CD14-positive monocyte (primary cell): ENCODE measurements at places on chromosomes 1 and 21.
A peak's percentile ranks its signal among the peaks of the same experiment; 100 is the strongest.

DNA sequence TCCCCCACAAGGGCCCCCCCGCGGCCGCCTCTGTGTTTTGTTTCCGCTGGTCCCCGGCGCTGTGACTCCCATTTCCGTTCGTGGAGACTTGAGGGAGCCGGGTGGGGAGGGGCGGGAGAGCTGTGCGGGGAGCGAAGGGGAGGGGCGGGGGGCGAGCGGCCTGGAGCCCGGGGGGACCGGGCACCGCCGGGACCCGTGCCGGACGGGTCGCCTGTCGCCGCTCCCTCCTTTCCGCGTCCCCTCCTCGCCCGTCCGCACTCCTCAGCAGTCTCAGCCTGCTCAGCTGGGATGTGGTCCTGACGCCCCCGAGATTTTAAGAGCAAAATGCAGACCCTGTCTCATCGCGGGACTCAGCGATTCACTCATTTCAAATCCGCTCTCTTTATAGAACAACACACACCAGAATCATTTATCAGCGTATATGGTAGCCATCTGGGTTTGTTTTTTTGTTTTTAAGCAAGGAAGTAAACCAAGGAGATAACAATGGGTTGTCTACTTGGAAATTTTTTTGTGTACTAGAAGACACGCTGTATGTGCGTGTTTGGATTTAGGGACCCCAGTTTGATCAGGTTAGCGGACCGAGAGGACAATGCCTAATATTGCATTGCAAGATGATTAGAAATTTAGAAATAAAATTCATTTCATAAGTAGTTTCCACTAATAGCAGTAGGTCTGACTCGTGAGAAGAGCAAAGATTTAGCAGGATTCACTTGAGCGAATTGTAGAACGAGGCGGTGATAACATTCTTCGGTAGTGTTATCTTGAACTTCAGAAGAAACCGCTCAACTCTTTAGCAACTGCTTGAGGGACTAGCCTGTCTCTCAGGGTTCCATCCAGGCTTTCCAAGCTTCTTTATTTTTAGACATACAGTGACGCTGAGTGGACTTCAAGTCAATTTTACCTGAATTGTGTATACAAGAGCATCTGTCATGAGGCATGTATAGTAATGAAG is 1.1 kb downstream of the GABPA start:
- H3K4me1 ChIP-seq: peaks cover 33% of the 10 kb centered on the region
- peak; percentile 42 for DNase-seq
- H3K36me3 ChIP-seq: no peaks in the 10 kb centered on the region
- H3K27me3 ChIP-seq: no peaks in the 10 kb centered on the region
- H3K27ac ChIP-seq: peak overlapping the region; percentile 96
- peak overlapping the region; percentile 77 for H3K4me3 ChIP-seq

GRCh38 chr1:199948587-199949280 is 78.8 kb upstream of the NR5A2 start:
- H3K4me3 ChIP-seq: no peak overlapping the region
- no peaks in the 10 kb centered on the region for H3K36me3 ChIP-seq
- no peak overlapping the region for H3K27ac ChIP-seq
- peaks cover 10% of the 10 kb centered on the region for H3K4me1 ChIP-seq
- no peaks in the 10 kb centered on the region for H3K27me3 ChIP-seq
- no peak for DNase-seq

DNA sequence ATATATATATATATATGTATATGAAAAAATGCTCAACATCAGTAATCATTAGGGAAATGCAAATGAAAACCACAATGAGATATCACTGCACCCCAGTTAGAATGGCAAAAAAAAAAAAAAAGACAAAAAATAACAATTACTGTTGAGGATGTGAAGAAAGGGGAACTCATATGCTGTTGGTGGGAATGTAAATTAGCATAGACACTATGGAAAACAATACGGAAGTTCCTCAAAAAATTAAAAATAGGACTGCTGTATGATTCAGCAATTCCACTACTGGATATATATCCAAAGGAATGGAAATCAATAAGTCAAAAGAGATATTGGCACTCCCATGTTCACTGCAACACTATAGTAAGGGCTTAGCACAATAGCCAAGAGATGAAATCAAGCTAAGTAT is 41.5 kb upstream of the CTBS start:
- H3K4me3 ChIP-seq: no peak overlapping the region
- peak; percentile 21 for DNase-seq
- peaks cover 5% of the 10 kb centered on the region for H3K4me1 ChIP-seq

DNA sequence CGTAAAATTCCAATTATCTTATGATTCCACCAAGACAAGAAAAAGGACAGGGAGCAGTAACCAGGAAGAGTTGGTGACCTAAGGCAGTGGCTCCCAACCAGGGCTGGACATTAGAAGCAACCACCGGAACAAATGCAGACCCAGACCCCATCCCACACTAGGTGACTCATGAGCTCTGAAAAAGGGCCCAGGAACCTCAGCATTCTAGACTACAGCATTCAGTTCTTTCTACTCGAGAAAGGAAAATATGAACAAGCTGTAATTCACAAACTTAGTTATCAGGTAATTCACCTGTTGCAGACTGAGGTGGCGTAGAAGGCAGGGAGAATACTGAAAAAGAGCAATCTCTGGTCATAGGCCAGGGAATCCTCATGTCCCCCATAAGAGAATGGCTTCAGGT is 138.4 kb upstream of the KRTAP19-8 start:
- H3K4me1 ChIP-seq: peaks cover 64% of the 10 kb centered on the region
- no peaks in the 10 kb centered on the region for H3K36me3 ChIP-seq
- no peak overlapping the region for H3K4me3 ChIP-seq
- peak overlapping the region; percentile 73 for H3K27ac ChIP-seq
- H3K27me3 ChIP-seq: no peaks in the 10 kb centered on the region

DNA sequence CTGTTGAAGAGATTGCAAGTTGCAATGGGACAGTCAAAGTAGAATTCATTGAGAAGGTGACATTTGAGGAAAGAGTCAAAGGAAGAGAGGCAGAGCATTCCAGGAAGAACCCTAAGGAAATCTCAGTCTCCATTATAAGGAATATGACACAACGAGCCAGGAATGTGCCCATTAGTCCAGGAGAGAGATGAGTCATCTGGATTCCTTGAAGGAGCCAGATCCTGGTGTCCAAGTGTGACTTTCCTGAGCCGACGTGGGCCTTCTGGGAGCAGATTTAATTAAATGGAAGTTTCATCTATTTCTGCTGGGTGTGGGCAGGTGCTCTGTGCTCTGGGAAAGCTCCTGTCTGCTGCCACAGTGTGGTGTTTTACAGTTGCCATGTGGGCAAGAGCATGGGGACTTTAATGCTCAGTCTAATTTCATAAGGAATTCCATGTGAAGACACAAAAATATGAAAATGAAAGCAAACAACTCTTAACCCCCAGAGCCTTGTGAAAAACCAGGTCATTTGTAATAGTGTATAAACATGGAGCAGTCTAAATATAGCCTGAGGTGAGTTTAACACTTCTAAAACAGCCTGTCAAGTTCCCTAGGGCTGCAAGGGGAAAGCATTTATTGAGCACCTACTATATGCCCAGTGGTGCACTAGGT is 111.4 kb upstream of the ARTN start:
- DNase-seq: no peak
- no peaks in the 10 kb centered on the region for H3K4me1 ChIP-seq
- no peak overlapping the region for H3K27ac ChIP-seq
- no peak overlapping the region for H3K4me3 ChIP-seq

DNA sequence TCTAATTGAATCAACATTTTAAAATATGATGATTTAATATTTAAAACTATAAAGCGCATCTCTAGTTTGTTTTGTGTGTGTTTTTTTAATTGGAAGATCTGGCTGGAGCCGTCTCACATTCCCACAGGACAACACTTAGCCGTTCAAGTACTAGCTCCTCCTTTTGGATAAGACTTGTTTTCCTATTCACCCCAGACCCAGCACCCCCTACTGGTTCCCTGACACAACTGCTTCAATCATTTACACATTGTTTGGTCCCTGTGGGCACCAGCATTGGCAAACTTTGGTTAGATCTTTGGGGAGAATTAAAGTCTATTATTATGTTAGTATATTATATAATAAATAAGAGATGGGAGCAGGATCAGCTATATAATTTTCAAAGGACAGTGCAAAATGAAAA is 34.5 kb downstream of the TYW3 start:
- H3K4me3 ChIP-seq: no peak overlapping the region
- H3K4me1 ChIP-seq: no peaks in the 10 kb centered on the region
- H3K36me3 ChIP-seq: peaks cover 27% of the 10 kb centered on the region
- H3K27ac ChIP-seq: no peak overlapping the region
- DNase-seq: no peak
- no peaks in the 10 kb centered on the region for H3K27me3 ChIP-seq

DNA sequence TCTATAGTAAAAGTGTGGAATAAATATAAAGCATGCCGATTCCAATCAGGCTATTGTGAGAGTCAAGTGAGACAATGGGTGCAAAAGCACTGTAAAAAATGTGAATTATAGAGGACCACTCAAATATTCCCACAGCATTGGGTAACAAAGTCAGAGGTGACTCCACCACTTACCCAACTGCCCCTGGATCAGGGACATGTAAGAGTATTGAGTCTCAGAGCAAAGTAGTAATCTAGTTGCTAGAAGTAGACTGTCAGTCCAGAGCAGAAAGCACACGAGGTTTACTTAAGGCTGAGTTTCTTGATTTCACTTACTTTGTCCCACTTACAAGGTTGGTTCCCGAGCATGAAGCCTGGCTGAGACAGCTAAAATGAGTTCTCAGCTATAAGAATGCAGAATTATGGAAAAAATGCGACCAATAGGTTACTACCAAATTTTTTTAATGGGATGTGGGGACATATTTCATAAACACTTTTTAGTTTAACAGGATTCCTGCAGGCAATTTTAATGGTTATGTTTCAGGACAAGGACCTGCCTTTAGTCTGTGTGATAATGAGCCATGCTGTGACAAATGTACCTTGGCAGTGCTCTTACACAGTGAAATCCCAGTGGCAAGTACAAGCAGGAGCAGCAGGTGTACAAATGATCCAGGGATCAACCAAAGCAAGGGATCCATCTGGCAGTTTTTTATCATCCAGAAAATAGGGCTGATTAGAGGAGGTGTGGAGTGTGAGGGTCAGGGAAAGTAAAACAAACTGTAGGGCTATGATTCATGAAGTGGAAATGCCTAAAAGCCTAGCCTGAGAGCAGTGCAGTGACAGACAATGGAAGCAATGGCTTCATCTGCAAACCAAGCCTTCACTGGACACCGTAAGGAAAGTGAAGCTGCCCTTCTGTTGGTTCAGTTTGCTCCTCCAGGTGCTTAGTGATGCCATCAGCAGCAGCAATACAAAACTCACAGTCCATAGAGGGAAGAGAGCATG is 156.2 kb upstream of the SPAG17 start:
- H3K36me3 ChIP-seq: no peaks in the 10 kb centered on the region
- H3K27me3 ChIP-seq: no peaks in the 10 kb centered on the region
- H3K27ac ChIP-seq: no peak overlapping the region

- H3K4me1 ChIP-seq: no peaks in the 10 kb centered on the region
- no peak overlapping the region for H3K27ac ChIP-seq
- no peaks in the 10 kb centered on the region for H3K27me3 ChIP-seq
- no peak overlapping the region for H3K4me3 ChIP-seq
- H3K36me3 ChIP-seq: peaks cover 46% of the 10 kb centered on the region
These were observed 51.0 kb downstream of the F3 start for GRCh38 chr1:94490556-94490955.

GRCh38 chr1:44988531-44989156 is 2.2 kb upstream of the EIF2B3 start:
- H3K4me3 ChIP-seq: no peak overlapping the region
- no peak overlapping the region for H3K27ac ChIP-seq
- no peaks in the 10 kb centered on the region for H3K27me3 ChIP-seq
- no peaks in the 10 kb centered on the region for H3K36me3 ChIP-seq
- peaks cover 21% of the 10 kb centered on the region for H3K4me1 ChIP-seq
- DNase-seq: no peak

DNA sequence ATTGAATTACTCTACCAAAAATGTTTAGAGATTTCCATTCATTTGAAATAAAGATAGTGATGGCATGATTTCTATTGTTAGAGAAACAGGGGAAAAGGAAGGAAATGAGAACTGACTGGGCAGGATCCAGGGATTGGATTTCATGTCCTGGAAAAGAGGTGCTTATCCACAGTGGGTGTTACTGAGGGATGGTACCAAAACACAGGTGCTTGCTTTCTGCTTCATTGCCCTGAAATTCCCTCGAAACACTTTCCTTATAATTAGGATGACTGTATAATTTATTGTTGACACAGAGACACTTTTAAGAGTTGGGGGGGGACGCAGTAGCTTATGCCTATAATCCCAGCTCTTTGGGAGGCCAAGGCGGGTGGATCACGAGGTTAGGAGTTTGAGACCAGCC is 185.0 kb upstream of the KCNK2 start:
- H3K27ac ChIP-seq: no peak overlapping the region
- no peaks in the 10 kb centered on the region for H3K4me1 ChIP-seq
- no peaks in the 10 kb centered on the region for H3K36me3 ChIP-seq
- H3K4me3 ChIP-seq: no peak overlapping the region
- no peak for DNase-seq
- H3K27me3 ChIP-seq: no peaks in the 10 kb centered on the region

- H3K36me3 ChIP-seq: peaks cover 30% of the 10 kb centered on the region
- no peak for DNase-seq
- no peak overlapping the region for H3K4me3 ChIP-seq
- no peak overlapping the region for H3K27ac ChIP-seq
- H3K4me1 ChIP-seq: peaks cover 14% of the 10 kb centered on the region
These were observed 3.8 kb upstream of the NBPF1 start for GRCh38 chr1:16617114-16617631.

GRCh38 chr1:164320790-164321731 is 237.9 kb upstream of the PBX1 start:
- peaks cover 20% of the 10 kb centered on the region for H3K27me3 ChIP-seq

- no peaks in the 10 kb centered on the region for H3K27me3 ChIP-seq
- peaks cover 24% of the 10 kb centered on the region for H3K36me3 ChIP-seq
- peak overlapping the region; percentile 52 for H3K4me3 ChIP-seq
- H3K4me1 ChIP-seq: peaks cover 28% of the 10 kb centered on the region
These were observed 39.3 kb upstream of the HMGN1 start for GRCh38 chr21:39388038-39388810.

DNA sequence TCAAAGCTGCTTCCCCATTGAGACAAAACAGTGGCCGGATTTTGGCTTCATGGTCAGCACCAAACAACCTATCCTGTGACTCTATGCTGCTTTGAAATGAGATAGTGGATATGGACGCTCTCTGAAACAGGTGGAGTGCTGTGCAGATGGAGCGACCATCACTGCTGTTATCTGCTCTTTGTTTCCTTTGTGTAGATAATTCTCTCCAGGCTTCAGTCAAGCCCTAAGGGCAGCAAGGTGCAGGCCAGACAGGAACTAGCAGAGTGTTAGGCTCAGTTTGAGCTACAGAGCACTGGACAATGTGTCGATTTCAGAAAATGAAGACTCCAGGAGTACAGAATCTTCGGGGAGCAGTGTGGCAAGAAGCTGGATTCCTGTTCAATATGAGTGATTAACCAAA is 4.8 kb upstream of the IRF6 start:
- H3K27ac ChIP-seq: no peak overlapping the region
- no peaks in the 10 kb centered on the region for H3K27me3 ChIP-seq
- no peak overlapping the region for H3K4me3 ChIP-seq
- H3K4me1 ChIP-seq: peaks cover 8% of the 10 kb centered on the region

DNA sequence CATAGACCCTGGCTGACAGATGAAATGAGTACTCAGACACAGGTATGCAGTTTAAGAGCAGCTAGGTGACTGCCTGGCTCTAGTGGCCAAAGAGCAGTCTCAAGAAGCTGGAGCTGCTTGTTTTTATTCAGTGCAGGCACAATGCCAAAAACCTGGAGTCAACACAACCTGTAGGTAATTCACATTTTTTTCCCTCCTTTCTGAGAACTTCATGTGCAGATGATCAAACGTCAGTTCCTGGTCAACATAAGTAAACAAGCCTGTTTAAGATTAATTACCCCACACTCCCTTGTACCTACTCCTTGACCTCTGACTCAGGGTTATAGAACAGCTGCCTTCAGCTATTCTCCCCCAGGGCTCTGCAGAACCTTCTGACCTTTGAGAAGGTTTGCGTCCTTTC is 17.3 kb upstream of the ACADM start:
- no peak overlapping the region for H3K4me3 ChIP-seq
- H3K27me3 ChIP-seq: no peaks in the 10 kb centered on the region
- no peak overlapping the region for H3K27ac ChIP-seq
